Activated CD8-positive, alpha-beta memory T cell treated with anti-CD3 and anti-CD28 coated beads, Interleukin-2, amount 50 U/mL, for 4 hours (primary cell): ENCODE measurements at places on chromosomes 13 and 19.

- DNase-seq: no peak
Measured at GRCh38 chr13:97849305-97849704, 104.2 kb upstream of the IPO5 start.

GRCh38 chr19:46715620-46715974 is 1.3 kb downstream of the PRKD2 start:
- no peak for DNase-seq

- no peak for DNase-seq
Measured at GRCh38 chr19:40933025-40933424, 51.0 kb upstream of the CYP2A7 start.

DNA sequence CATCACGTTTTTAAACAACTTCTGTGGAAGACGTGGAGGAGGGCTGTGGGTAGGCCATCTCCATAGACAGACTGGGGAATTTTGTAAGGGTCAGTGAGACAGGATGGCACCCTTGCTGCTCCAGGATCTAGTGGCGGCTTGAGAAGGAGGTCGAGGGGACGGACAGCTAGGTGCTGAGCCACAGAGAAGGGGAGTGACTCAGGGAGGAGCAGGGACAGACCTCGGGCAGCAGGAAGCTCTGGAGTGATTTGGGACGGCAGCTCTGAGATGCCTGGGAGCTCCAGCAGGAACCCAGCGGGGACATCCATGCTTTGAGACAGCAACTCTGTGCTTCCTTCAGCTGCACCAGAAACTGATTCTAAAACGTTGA is 169.1 kb upstream of the SOX1 start:
- DNase-seq: no peak

- no peak for DNase-seq
Measured at GRCh38 chr13:81990652-81991051, 1649.7 kb upstream of the SPRY2 start.

- DNase-seq: no peak
Measured at GRCh38 chr13:62038214-62038613, 622.6 kb upstream of the PCDH20 start.

DNA sequence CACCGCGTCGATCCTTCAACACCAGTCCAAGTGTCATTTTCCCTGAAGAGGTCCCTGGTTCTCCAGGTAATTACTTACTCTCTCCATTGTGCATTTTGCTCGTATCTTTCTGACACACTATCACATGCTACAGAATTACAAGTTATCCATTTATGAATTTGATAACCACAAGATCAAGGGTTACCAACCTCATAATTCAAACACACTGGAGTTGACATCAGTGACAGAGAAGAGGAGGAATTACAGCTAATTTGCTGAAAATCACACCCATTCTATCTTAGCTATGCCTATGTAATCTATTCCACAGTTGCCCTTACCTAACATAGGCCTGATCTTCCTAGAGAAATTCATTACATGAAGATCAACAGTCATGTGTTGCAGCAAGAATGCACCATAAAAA is 14.2 kb downstream of the ZC3H13 start:
- DNase-seq: no peak

GRCh38 chr19:17302391-17303166 is 646 bp downstream of the ABHD8 start:
- DNase-seq: peak; percentile 38

GRCh38 chr13:40598569-40598968 is 67.9 kb downstream of the FOXO1 start:
- DNase-seq: no peak
